ENCODE measurements at places on chromosomes 7 and 10. TPM values are rescaled to one million over a fixed set of nuclear protein-coding genes. Genes with fewer than 3 reads are reported as not detected.

- DNase-seq: no peak
- H3K4me3 ChIP-seq: no peak overlapping the region
- no peak overlapping the region for H3K27ac ChIP-seq
These were observed 153.9 kb downstream of the ACTR3B start for GRCh38 chr7:152913492-152913891.

DNA sequence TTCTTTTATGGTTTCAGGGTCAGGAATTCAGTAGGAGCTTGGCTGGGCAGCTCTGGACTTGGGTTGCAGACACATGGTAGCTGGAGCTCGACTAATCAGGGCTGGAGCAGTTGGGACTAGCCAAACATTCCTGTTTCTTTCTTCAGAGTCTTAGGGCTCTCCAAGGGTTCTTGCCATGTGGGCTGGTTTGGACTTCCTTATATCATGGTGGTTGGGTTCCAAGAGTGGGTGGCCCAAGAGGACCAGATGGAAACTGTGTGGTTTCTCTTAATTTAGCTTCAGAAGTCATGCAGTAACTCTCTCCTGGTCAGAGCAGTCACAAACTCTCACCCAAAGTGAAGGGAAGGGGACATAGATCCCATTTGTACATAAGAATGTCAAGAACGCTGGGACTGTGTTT, 270.1 kb upstream of the FZD1 start:
- H3K27ac ChIP-seq: no peak overlapping the region
- no peak for DNase-seq
- no peak overlapping the region for H3K4me3 ChIP-seq
- H3K4me1 ChIP-seq: no peaks in the 10 kb centered on the region

DNA sequence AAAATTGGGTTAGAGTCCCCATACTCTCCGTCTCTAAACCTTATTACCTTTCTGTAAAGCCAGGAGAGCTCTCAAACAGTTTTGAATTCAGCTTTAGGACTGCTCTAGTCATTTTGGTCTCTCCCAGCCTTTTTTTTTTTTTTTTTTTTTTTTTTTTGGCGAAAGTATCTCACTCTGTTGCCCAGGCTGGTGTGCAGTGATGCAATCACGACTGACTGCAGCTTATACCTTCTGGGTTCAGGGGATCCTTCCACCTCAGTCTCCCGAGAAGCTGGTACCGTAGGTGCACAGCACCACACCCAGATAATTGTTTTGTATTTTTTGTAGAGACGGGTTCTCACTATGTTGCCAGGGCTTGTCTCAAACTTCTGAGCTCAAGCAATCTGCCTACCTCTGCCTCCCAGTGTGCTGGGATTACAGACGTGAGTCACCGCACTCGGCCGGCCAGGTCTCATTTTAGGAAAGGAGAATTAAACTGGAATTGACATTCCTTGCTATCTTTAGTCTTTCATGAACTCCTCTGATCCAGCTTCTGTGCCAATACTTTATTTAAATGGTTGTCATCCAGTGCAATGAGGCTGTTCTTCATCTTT, 31.4 kb upstream of the RSU1 start:
- no peak overlapping the region for H3K4me3 ChIP-seq
- H3K27ac ChIP-seq: no peak overlapping the region
- DNase-seq: no peak
- H3K4me1 ChIP-seq: no peaks in the 10 kb centered on the region
- H3K27me3 ChIP-seq: no peaks in the 10 kb centered on the region
- no peaks in the 10 kb centered on the region for H3K36me3 ChIP-seq

DNA sequence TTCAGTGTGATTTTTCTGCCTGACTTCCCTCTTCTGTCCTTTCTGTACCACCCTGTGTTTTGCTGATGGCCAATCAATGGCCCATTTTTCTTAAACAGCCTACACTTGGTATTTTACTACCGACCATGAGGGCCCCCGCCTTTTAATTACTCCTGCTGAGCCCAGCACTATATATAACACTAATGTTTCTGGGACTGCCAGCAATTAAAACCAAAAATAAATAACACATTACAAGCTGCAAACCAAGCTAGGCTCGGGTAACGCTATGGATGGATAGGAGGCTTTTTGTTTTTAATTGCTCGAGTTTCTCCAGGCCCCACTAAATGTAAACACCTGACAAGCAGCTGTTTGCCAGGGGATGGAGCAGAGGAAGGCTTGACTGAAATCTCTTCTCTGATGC, 915.4 kb upstream of the AUTS2 start:
- H3K27ac ChIP-seq: no peak overlapping the region
- H3K36me3 ChIP-seq: no peaks in the 10 kb centered on the region
- H3K4me1 ChIP-seq: no peaks in the 10 kb centered on the region
- no peaks in the 10 kb centered on the region for H3K27me3 ChIP-seq
- H3K4me3 ChIP-seq: no peak overlapping the region

- no peak overlapping the region for H3K27ac ChIP-seq
- no peaks in the 10 kb centered on the region for H3K27me3 ChIP-seq
- H3K4me3 ChIP-seq: no peak overlapping the region
- DNase-seq: no peak
- no peaks in the 10 kb centered on the region for H3K4me1 ChIP-seq
These were observed 80.3 kb downstream of the SND1 start for GRCh38 chr7:127732306-127732705.

- H3K36me3 ChIP-seq: no peaks in the 10 kb centered on the region
- no peak overlapping the region for H3K4me3 ChIP-seq
- no peaks in the 10 kb centered on the region for H3K4me1 ChIP-seq
- no peak overlapping the region for H3K27ac ChIP-seq
- no peak for DNase-seq
These were observed 161.0 kb downstream of the HGF start for GRCh38 chr7:81608748-81609382.

The LHPP gene
- total RNA-seq: 31.2 TPM

The CPN1 gene
- not detected for total RNA-seq

The SORBS1 gene
- total RNA-seq: 1.6 TPM

The HTRA1 gene
- 0.49 TPM for total RNA-seq

All from naive thymus-derived CD4-positive, alpha-beta T cell (primary cell).